ENCODE measurements at places on chromosomes 4 and X.
A peak's percentile ranks its signal among the peaks of the same experiment; 100 is the strongest.

DNA sequence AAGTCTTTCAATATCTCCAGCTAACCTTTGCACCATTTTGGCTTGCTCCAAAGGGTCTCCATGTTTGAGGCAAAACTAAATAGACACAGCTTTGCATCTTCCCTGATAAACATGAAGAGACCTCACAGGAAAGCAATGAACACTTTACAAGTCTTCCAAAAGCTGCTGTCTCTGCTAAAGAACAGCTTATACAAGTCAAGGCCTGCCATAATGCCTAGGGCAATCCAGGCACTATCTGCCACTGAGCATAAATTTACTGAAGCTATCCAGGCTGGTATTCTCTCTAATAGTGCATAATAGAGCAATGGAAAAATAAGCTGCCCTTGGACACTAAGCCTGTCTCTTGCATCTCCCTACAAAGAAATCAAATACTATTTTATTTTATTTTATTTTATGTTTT is 60.1 kb upstream of the S100G start:
- DNase-seq, result no peak

DNA sequence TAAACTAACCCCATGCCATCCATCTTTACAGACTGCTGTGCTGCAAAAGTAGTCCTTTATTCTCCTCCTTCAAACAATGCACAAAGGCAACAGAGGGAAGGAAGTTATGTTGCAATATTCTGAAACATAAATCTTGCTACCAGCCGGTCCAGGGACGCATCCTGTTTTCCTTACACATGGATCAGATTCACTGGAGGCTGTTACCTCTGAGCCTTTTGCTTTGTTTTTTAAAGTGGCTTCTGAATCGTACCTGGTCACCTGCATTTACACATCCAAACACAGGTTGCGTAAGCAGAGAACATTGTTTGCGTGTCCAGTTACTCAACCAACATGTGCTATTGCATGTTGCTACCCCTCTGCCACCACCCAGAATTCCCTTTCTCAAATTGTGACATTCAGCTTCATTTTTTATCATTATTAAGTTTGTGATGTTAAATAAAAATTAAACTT is 8.8 kb downstream of the PPARGC1A start:
- DNase-seq, result no peak

DNA sequence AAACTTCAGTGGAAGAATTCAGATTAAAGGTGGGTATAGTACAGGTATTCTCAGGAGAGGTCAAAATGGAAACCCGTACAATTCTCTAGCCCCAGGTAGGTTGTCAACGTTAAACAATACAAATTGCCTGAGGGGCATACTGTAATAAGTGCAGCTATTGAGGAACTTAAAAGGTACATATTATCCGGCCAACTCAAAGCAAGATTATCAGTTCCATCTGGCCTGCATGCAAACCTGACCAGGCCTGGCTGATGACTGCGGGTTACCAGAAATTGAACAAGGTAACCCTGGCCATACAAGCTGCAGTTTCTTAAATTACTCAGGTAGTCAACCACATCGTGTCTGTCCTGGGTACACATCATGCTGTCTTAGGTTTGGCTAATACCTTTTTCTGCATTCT is 12.3 kb upstream of the ZNF630 start:
- DNase-seq, result no peak

- no peak for DNase-seq
These were observed 77.3 kb downstream of the LRRC66 start for GRCh38 chr4:51942833-51943215.

- no peak for DNase-seq
These were observed 149.0 kb upstream of the SCML1 start for GRCh38 chrX:17588303-17588702.

GRCh38 chr4:84498203-84498934 is 723 bp downstream of the NKX6-1 start:
- DNase-seq, result no peak

DNA sequence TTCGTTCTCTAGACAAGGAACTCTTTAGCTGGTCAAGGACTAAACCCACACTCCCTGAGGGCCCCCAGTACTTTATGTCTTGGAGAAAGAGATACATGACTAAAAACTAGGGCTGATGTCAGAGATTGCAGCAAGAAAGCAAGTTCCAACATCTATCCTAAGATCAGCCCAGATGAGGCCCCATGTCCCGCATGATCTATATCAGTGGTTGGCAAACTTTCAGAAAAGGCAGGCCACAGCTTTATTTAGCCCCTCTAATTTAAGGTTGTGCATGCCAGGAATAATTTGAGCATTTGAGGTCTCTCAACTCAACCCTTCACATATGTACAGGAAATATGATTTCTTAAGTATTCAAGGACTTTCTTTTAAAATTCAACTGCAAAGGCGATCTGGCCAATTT is 44.1 kb upstream of the FRMD7 start:
- DNase-seq, result no peak

GRCh38 chr4:106601519-106601918 is 232.9 kb upstream of the GIMD1 start:
- DNase-seq, result no peak

DNA sequence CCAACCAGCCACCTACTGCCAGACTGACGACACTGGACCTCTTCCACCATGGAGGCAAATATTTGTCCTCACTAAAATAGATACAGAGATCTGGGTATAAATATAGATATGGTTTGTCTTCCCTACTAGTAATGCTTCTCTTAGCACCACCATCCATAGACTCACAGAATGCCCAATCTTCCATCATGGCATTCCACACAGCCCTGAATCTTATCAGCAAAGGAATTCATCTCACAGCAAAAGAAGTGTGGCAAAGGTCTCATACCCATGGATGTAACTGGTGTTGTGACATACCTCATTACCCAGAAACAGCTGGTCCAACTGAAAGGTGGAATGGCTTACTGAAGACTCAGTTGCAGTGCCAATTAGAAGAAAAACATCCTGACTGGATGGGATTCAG is 47.2 kb upstream of the HS6ST2 start:
- DNase-seq, result no peak

- no peak for DNase-seq
These were observed 58.2 kb upstream of the PTCHD1 start for GRCh38 chrX:23276475-23276874.

DNA sequence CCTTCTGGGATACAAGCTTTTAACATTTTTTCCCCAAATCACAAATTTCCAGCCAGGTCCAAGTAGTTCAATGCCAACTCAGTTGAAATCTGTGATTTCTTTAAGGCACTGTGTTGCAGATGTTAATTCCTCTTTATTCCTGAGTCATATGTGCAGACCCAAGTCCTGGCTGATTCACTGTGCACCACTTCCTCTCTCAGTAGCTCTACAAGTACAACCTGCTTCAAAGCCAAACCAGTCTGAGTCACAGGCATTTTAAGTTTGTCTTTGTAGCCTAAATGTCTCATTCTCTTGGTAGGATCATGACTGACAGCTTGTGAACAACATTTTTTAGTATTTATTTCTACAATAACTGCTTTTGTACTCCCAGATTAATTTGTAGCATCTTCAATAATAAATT is 165.6 kb upstream of the S100G start:
- DNase-seq, result no peak

DNA sequence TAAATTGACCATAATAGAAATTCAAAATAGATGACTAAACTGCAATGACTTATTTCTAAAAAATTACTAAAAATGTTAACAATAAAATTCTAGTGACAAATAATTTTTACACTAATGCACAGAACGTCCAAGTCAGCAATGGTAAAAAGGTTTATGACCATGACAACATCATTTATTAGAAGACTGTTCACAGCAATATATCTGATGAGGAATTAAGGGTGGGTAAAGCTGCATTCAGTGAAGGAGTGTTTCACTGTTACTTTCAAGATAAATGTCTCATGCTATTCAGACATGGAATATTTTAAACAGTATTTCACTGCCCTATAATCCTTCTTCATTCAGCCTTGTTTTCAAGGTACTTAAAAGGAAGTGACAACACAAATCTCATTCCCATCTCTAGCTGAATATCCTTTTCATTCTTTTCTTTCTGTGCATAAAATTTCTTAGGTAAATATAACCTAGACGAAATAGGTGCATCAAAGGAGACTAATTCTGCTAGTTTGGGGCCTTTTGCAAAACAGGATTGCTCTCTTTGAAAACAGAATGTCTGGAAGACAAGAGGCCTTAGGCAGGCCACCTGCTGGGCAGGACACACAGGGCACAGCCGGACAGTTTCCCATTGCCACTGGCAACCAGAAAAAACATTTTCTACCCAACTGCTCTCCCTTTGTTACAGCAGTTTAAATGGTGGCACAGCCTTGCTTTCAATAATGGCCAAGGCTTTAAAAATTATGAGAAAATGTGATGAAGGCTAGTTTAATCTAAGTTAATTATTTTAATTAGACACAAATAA is 600.3 kb downstream of the SPRY1 start:
- no peak for DNase-seq

DNA sequence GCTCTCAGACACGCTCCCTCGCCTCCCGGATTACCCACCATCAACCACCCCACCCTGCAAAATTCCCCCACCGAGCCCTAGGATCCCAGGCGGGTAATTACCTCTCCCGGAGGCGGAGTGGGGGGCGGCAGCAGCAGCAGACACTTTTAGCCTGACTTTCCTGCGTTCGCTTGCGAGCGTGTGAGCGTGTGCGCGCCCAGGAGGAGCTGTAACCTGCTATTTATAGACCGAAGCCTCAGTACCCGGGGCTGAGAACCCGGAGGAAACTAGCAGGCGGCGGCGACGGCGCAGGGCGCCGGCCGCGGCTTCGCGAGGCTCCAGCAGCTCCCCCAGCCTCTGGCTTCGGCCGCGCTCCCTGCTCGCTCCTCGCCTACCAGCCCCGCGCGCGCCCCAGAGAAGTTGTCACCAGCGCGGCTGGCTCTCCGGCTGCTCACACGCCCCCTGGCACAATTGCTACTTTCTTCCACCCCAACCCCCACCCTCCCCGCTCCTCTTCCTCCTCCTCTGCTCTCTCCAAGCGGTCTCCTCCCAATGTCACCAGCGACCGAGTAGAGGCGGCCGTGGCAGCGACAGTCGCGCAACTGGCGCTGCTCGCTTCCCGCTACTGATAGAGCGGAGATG is at the start of gene INPP4B:
TSS of gene INPP4B (minus strand) at position 194 of the 621 bp plus-strand sequence.
- DNase-seq, result peak; percentile 26

DNA sequence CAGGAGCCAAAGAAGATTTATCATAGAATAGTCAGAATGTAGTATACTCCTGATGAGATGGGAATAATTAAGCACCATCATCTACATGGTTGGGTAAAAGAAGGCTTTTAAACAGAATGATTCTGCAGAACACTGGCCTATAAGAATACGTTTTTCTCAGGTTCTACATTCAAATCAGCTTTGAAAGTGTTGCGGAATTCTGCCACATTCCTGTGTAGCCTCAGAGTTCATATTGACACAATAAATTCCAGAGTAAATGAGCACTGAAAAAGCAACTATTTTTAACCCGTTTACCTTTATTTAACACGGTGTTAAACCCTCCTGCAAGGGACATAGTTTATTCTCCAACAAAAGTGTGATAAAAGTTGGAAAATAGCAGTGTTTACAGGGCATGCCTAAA is 950.2 kb upstream of the SLIT2 start:
- DNase-seq, result no peak
